ENCODE measurements at places on chromosomes 3 and 15. TPM values are rescaled to one million over a fixed set of nuclear protein-coding genes. Genes with fewer than 3 reads are reported as not detected.

Gene MESP2
- total RNA-seq = 0.32 TPM

Gene CRYGS
- total RNA-seq = 0.86 TPM

Gene GOLGA6D
- not detected for total RNA-seq

Gene CCK
- not detected for total RNA-seq

Gene CCR2
- total RNA-seq = not detected

Gene LRRC3B
- total RNA-seq = not detected

Gene KNG1
- not detected for total RNA-seq

Gene LIPH
- total RNA-seq = under 0.01 TPM

Gene LRTM1
- total RNA-seq = not detected

Gene HCLS1
- 4.8 TPM for total RNA-seq

Gene ISY1
- 27.4 TPM for total RNA-seq

Gene OXTR
- 310 TPM for total RNA-seq

GRCh38 chr3:109059264-109059663, 58.7 kb downstream of the MORC1 start:
- DNase-seq = no peak

- no peak for DNase-seq
Observed at GRCh38 chr15:64137226-64137833, 14.2 kb upstream of the SNX22 start.

GRCh38 chr15:69593981-69594966, 141.7 kb downstream of the RPLP1 start:
- no peak for DNase-seq

- DNase-seq = no peak
Observed at GRCh38 chr15:57382215-57382614, 5.9 kb downstream of the CGNL1 start.

DNA sequence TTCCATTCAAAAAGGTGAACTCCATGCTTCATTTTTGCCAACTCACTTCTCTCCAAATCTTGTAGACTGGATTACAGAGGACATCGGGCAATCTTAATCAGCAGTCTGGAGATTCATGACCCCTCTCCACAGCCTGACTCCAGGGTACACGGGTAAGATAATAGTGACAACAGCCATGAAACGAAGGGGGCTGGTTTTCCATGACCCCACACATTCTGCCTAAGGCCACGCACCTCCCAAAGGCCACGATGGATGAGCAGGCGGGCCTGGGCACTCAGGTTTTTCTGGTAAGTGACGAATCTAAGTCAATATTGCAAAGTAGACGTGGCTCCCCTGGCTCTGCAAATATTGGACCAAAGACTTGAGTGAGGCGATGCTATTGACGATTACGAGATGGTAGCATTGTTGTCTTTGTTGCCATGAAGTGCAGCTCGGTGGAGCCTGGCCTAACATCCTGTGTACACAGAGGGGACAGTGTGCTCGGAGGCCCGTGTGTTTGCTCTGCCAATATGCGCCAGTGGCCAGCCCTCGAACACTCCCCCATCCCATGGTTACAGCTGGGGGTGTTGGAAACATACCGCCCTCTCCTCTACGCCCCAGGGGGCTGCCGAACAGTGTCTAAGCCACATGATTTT, 119.1 kb downstream of the OPA1 start:
- no peak for DNase-seq

GRCh38 chr3:116338713-116339112, 106.6 kb downstream of the LSAMP start:
- DNase-seq = no peak

- DNase-seq = peak; percentile 56
Observed at GRCh38 chr3:11635680-11636393, 7.9 kb downstream of the VGLL4 start.

DNA sequence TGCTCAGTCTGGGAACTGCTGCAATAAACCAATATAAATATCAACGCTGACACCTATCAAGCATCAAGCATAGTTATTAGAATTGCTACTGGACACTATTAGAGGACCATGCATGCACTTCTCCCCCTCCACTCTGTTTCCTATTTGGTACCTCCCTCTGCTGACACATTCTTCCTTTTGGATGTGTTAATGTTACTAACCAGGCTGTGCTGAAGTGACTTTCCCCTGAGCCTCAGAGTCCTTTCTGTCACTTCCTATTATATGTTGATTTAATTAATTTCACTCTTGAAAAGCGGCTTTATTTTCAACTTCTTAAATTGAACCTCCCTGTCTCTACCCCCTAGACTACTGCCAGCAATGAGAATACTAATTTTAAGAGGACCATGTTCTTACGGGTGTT, 379.1 kb downstream of the MCTP2 start:
- DNase-seq = no peak

DNA sequence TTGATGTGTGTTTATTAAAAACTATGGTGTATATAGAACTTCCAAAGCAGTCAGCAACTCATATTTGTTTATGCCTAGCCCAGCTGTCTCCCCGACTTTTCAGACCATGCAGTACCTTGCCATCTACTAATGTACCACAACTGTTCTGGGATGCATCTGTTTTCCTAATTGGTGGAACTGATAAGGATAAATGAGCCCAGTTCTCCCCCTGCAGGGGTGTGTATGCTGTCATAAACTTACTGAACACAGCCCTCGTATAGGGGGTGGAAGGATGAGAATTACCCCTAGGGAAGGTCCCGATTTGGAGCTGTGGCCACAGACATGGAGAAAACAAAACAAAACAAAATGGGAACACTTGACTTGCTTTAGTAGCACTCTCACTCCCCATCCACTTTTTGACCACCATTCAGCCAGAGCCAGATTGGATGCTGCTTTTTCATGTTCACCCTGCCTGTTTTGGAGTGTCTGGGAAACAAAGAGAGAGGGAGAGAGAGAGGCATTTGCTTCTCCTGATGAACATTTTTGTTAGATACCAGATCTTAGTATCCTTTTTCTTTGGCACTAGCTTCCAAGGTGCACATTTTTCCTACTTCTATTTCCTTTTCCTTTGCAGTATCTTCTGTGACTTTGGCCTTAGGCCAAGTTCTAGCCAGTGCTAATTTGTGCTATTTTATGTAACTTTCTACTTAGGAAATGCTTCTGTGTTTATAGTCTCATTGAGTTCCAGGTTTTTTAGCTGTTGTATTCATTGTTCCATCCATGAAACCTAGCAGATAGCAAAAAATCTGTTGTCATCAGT, 29.1 kb downstream of the CADM2 start:
- DNase-seq = no peak

- DNase-seq = no peak
Observed at GRCh38 chr3:37731895-37732294, 129.8 kb upstream of the CTDSPL start.

- DNase-seq = no peak
Observed at GRCh38 chr3:160851629-160852210, 95.7 kb downstream of the PPM1L start.

- no peak for DNase-seq
Observed at GRCh38 chr3:134325061-134325705, 49.1 kb downstream of the AMOTL2 start.

GRCh38 chr15:78129751-78130287, 1.4 kb downstream of the CIB2 start:
- no peak for DNase-seq

GRCh38 chr15:93072411-93073394, 16.3 kb downstream of the RGMA start:
- DNase-seq = peak; percentile 61

- DNase-seq = no peak
Observed at GRCh38 chr3:138748190-138748589, 86.5 kb downstream of the PIK3CB start.

- no peak for DNase-seq
Observed at GRCh38 chr3:172261054-172261453, 187.2 kb downstream of the GHSR start.

DNA sequence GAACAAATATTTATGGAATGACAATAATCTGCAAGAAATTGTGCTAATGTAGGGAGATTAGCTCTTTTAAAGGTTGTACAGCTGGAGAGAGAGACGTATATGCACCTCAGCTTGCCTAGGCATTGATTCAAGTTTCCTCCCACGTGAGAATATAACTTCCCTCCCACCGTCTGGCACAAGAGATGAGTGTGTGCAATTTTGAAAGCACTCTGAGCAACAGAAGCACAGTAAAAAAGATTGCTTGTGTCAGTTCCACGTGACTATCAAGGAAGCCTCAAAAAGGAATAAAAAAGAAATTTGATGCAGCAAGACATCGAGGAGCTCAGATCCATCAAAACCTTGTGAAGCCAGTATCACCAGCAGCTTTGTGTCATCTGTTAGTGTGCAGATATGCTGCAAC, 435.3 kb downstream of the TUSC7 start:
- peak; percentile 23 for DNase-seq

DNA sequence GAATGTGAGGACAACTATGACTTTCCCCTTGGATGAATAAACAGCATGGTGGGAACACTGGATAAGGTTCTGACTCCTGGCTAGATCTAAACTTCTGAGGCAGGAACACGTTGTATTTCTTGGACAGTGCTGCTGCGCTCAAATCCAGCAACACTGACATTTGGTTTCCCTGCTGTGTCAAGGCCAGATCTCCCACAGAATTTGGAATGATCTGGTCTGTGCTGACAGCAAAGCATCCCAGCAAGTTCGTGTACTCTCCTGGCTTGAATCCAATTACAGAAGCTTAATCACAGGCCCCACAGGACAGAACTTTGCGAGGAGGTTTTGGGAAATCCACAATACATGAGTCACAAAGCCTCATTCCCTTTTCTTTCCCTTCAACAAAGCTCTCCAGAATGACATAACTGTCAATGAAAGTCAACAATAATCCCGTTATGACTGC, 92.5 kb downstream of the ADAMTS9 start:
- DNase-seq = peak; percentile 66

GRCh38 chr3:172268425-172268824, 179.8 kb downstream of the GHSR start:
- no peak for DNase-seq

- DNase-seq = no peak
Observed at GRCh38 chr15:68364660-68365035, 67.3 kb downstream of the ITGA11 start.

DNA sequence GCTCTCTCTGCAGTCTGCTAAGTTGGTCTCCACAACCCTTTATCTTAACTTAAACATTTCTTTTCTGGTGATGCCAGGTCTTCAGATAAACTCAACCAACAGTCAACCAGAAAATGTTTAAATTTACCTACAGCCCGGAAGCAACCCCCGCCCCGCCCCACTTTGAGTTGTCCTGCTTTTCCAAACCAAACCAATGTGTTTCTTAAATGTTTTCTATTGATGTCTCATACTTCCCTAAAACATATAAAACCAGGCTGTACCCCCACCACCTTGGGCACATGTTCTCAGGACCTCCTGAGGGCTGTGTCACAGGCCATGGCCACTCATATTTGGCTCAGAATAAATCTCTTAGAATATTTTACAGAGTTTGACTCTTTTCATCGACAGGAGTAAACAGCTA, 13.2 kb upstream of the GPR160 start:
- no peak for DNase-seq

DNA sequence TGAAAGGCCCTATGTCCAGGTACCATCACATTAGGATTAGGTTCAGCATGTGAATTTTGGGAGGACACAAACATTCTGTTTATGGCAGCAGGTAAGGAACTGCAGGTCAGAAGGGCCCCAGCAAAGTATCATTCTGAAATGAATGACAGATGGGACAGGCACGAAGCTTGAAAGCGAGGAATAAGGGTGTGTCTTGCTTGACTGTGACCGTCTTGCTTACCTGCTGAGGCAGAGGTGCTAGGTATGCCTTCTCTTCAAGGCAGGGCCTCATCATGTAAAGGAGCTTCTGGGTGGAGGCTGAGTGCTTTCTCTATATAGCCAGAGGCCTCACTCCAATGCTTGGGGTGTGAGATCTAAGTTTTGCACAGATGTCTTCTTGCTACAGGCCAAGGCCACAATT, 41.4 kb downstream of the TMEM108 start:
- no peak for DNase-seq

Data from fibroblast of villous mesenchyme (primary cell).